ENCODE measurements at places on chromosomes 16 and 17.

GRCh38 chr17:38693700-38694329 is 11.3 kb upstream of the MLLT6 start:
- DNase-seq: no peak

- no peak for DNase-seq
Observed at GRCh38 chr17:7418472-7419152, 1.5 kb upstream of the SPEM1 start.

DNA sequence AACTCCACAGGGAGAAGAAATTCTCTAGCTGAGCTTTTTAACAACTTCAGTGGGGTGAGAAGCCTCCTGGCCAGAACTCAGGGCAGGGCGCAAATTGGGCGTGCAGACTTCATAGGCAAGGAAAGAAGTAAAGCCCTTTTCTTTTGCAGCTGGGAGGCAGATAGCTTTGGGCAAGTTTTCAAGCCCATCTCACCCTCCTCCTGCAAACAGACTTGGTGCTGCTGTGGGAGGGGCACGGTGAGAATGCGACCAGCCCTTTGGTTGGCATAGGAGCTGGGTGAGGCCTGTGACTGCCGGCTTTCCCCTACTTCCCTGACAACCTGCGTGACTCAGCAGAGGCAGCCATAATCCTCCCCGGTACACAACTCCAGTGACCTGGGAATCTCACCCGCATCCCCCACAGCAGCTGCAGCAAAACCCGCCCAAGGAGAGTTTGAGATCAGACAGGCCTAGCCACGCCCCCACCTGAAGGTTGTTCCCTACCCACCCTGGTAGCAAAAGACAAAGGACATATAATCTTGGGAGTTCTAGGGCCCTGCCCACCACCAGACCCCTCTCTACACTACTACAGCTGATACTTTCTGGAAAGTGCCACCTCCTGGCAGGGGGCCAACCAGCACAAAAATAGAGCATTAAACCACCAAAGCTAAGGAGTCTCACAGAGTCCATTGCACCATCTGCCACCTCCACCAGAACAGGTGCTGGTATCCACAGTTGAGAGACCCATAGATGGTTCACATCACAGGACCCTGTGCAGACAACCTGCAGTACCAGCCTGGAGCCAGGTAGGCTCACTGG is 195.5 kb upstream of the CCL2 start:
- no peak for DNase-seq

DNA sequence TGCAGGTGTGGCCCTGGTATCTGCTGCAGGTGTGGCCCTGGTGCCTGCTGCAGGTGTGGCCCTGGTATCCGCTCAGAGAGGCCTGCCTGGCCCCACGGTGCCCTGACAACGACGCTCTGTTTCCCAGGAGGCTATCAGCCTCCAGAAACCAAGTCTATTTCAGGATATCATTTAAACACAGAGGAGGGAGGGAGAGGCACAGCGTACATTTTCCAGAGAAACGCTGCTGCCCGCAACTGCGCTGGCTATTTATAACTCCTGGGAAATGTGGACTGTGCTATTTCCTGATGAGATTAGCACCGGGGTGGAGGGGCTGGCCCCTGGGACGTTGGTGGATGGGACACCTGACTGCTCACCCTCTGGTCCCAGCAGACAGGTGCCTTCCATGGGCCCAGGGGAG is 22.5 kb downstream of the TIMM22 start:
- no peak for DNase-seq

DNA sequence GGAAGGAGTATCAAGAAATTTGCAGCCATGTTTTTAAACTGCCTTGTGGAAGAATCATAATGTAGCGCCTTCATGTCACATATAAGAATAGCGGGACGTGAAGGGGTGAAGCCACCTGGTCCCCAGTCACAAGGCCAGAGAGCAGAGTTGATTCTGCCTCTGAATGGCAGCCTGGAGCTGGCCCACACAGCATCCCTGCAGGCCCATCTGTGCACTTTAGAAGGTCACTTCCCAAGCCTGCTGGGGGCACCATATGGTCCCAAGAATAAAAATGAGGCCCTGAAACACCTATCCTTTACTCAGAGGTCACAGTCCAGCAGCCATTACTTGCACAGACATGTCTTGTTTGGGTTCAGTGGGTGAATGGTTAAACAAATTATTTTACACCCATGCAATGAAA is 15.0 kb downstream of the CD300E start:
- DNase-seq: no peak

DNA sequence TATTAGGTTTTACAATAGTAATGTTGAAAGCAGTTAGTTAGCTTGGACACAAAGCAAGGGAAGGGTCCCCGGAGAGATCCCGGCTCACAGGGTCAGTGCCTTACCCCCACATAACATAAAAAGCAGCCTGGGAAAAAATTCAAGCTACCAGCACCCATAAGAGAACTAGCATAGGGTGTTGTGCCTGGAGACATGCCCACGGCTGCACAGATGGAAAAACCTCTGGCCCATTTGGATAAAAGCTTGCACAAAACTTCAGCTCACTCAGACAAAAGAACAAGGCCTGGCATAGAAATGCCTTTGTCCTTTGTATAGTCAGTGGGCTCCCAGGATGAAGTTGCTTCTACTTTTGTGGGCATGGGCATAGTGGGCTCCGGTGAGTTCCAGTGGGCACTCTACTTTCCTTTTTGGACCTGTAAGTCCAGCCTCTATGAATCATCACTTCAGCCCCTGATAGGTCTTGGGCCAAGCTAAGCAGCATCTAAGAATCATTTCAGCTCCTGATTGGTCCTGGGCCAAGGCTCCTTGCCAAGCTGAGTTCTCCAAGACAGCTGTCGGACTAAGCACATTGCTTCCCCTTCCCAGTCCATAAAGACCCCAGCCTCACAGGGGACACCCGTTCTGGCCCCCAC is 1.3 kb upstream of the RDM1 start:
- no peak for DNase-seq

- peak; percentile 15 for DNase-seq
Observed at GRCh38 chr16:87487361-87487924, 5.4 kb downstream of the ZCCHC14 start.

GRCh38 chr17:45428050-45428617 is 4.5 kb downstream of the ARHGAP27 start:
- peak; percentile 83 for DNase-seq

DNA sequence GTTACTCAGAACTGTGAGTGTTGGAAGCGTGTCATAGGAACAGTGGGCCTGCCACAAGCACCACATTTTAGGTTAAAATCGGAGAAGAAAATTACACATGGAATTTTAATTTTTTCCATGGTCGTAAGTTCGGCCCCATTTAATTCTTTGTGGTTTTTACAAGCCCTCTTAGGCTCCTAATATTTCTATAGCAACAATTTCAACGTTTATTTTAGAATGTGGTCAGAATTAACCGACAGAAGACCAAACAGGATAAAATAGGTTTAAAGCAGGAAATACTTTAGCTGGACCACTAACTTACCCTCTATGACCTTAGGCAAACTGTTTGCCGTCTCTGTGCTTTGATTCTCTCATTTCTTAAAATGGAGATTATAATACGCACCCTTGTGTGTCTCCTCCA is 69.9 kb downstream of the FTO start:
- DNase-seq: no peak

DNA sequence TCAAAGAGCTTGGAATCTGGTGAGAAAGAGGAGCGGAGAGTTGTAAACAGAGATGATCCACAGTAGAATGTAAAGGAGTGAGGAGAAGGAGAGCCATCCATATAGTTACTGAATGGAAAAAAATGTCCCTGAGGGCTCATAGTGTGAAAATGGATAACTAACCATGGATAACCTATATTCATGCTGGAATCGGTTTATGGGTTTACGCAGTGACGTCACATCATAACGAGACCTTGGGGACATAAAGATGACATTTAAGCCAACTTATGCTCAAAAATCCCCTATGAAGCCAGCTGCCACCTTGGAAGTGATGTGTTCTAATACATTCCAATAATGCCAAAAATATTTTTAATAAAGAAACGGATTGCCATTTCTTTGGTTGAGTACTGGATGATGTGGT is 22.5 kb downstream of the IRX6 start:
- no peak for DNase-seq

Measured in activated T-cell treated with anti-CD3 and anti-CD28 coated beads for 48 hours (primary cell).